ENCODE measurements at places on chromosomes 4 and X. TPM values are rescaled to one million over a fixed set of nuclear protein-coding genes. Genes with fewer than 3 reads are reported as not detected.

The MXRA5 gene
- not detected for total RNA-seq

The FGFBP2 gene
- 0.51 TPM for total RNA-seq

The RAB9B gene
- 0.57 TPM for total RNA-seq

DNA sequence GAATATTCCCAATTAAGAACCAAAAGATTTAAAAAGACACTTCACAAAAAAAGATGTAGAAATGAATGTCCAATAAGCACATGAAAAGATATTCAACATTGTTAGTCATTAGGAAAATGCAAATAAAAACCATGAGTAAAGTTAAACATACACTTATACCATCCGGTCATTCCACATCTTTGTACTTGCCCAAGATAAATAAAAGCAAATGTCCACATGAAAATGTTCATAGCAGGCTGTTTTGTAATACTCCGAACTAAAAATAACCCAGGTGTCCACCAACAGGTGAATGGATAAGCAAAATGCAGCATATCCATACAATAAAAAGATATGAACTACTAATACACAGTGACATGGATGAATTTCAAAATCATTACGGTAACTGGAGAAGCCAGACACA, 28.6 kb upstream of the ZCCHC4 start:
- no peak for DNase-seq

DNA sequence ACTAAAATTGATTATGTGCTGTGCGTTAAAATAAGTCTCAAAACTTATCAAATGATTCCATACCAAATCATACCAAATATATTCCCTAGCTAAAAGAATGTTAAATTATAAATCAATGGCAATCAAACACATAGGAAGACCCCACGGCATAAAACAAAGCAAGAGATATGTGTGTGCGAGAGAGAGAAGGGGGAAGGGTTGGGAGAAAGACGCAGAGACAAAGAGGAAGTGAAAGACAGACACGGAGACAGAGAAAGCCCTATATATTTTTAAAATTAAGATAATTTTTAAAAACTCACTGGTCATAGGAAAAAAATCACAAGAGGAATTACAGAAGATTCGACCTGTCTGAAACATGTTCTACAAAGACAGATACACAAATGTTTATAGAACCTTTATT, 371.4 kb downstream of the NLGN4X start:
- DNase-seq, result no peak

DNA sequence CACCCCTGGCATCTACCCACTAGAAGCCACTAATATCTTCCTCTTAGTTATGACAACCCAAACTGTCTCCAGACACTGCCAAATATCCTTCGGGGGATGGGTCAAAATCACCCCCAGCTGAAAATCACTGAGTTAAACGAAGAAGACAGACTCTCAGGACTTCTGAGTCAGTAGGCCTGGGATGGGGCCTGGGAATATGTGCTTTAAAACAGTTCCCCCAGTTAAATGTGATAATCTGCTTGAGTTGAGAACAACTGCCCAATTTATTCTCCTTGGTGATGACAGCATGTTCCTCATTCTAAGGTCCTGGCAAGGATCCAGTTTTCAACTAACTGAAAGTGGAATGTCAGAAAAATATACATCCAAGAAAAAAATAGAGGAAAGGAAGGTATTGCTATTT, 52.4 kb downstream of the CBLL2 start:
- no peak for DNase-seq

- no peak for DNase-seq
Observed at GRCh38 chr4:18021470-18021719, 160 bp downstream of the LCORL start.

DNA sequence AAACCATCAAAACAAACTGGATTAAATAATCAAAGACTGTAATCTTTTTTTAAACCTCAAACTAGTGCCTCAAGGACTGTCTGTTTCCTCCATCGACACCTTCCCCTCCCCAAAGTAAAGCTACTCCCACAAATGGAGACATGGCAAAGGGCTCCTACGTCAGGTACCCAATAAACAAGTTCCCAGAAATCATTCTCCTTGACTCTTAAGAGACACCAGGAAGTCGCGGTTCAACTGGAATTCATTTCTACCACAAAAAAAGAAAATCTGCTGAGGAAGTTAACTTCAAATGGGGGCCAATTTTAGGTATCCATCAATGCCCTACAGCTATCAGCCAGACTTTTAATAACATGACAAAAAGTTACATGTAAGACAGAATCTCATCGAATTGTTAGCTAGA, 2.5 kb downstream of the RPS4X start:
- DNase-seq, result no peak

DNA sequence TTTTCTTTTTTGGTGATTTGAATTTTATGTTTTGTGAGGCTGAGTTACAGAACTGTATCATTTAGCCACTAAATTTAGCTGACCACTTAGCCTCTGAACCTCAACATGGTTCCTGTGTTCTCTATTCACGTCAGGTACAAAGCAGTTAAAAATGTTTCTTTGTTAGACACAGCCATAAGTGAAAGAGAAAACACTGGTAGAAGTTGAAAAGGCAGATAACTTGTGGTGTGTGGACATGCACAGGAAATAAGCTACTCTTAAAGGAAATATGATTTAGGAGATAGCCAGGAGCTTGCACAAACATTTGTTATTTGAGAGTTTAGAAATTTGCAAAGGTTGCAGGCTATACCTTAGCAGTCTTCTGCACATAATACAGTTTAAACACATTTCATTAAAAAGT, 171.0 kb upstream of the RPS6KA3 start:
- no peak for DNase-seq
